ENCODE measurements at places on chromosomes 16 and 17.
A peak's percentile ranks its signal among the peaks of the same experiment; 100 is the strongest.

DNA sequence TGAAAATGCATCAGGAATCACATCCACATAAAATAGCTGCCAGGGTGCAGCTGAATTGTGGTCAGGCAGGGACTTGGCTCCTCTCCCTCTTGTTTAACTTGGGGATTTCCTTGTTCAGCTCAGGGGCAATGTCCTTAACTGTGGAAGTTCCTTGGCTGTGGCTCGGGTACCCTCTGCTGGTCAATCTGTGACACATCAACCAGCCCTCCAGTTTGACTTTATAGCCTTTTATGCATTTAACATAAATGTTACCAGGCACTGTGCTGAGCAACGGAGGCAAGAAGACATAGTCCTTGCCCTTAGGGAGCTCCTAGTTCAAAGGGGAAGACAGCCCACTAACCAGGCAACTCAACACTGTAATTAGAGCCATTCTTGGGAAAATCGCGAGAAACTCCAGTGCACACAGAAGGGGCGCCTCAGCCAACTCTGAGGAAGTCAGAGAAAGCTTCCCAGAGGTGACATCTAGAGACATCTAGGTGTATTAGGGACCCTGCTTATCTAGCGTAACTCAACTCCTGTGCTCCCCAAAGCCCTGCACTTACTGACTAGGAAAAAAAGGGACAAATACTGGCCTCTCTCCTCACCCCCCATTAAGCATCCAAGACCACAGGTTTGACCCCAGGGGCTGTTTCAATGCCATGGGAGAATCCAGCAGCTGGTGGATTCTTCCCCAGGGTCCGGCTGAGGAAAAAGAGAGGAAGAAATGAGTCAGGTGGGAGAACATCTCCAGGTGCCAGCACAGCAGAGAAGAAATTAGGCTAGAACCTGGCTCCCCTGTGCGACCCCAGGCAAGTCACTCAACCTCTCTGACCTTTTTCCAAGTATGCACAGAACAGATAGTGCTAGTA, 17.3 kb upstream of the EEF2K start:
- peak; percentile 85 for DNase-seq

GRCh38 chr17:48597778-48598631, 4.4 kb upstream of the HOXB5 start:
- no peak for DNase-seq

GRCh38 chr16:66188917-66189725, 177.4 kb upstream of the CDH5 start:
- DNase-seq = no peak

GRCh38 chr16:50282010-50282538, 15.7 kb downstream of the ADCY7 start:
- no peak for DNase-seq

DNA sequence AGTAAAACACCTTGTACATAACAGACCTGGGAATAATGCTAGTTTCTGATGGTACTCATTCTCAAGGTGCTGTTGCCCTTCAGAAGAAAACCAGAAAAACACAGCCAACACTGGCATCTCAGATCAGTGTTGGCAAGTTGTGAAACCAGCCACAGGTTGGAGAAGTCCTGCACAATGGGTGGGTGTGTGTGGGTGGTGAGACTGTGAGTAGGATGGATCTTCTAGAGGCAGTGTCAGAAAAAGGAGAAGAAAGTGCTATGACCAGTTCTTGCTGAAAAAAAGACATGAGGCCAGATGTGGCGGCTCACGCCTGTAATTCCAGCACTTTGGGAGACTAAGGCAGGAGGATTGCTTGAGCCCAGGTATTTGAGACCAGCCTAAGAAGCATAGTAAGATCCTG, 35.2 kb upstream of the SMIM36 start:
- no peak for DNase-seq

DNA sequence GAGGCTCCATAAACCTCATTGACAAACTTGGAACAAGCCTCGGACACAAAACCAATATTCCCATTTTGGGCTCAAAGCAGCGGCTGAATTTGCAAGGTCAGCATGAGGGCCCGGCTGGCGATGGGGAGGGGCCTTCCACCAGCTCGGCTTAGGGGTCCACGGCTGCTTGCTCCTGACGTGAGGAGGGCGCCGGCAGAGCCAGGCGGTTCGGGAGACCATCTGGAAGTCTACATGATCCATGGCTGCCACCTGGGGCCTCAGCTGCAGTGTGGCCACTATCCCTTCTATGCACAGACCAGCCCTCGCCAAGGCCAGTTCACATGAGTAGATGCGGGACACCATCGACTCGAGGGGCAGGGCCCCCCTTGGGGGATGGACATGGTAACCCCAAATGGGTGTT, 39.1 kb downstream of the NDEL1 start:
- DNase-seq = no peak

DNA sequence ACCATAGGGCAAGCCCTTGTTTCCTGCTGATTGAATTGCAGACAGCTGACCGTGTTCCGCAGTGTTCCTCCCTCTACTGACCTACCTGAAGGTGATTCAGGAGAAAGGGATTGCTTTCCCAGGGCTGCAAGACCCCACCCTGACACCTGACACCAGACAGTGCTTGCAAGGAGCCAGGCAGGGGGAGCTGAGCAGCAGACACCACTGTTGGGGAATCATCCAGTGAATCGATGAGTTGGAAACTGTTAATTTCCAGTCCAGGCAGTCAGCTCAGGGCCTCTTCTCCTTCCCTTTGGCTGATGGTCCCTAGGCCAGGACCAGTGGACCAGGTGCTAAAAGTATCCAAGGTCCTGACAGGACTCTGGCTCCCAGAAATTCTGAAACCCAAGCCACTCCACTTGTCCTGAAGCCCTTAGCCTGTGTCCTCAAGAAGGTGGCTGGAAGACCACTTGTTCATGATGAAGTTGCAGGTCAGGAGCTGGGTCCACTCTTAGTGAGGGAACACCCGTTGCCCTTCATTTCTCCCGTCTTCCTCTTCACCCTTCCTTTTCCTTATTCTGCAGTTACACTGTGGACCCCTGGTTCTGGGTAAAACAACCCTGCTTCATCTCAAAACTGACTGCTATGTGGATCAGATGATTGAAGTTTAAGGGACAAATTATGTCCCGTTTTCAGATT, 9.5 kb upstream of the UNK start:
- no peak for DNase-seq

GRCh38 chr17:45423304-45423974, 9.2 kb downstream of the ARHGAP27 start:
- no peak for DNase-seq

DNA sequence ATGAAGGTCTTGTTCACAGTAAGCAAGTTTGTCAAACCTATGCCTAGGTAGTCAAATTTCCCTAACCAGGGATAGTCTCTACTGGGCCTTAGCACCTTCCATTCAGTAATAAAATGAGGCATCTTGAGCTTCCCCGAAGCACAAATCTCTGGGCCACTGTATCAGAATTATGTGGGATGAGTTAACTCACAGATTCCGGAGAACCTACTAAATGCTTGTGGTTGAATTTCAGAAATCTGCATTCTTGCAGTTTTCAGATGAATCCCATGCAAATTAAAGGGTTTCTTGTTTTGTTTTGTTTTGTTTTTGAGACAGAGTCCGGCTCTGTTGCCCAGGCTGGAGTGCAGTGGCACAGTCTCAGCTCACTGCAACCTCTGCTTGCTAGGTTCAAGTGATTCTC, 478.8 kb upstream of the HSBP1 start:
- no peak for DNase-seq

DNA sequence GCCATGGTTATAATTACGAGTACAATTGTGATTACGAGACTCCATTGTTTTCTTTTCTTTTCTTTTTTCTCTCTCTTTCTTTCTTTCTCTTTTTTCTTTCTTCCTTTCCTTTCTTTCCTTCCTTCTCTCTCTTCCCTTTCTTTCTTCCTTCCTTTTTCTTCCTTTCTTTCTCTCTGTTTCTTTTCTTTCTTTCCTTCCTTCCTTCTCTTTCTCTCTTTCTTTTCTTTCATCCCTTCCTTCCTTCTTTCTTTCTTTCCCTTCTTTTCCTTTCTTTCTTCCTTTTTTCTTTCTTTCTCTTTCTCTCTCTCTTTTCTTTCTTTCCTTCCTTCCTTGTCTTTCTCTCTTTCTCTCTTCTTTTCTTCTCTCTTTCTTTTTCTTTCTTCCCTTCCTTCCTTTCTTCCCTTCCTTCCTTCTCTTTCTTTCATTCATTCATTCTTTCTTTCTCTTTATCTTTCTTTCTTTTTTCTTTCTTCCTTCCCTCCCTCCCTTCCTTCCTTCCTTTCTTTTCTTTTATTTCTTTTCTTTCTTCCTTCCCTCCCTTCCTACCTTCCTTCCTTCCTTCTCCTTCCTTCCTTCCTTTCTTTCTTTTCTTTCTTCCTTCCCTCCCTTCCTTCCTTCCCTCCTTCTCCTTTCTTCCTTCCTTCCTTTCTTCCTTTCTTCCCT, 14.1 kb upstream of the NTN1 start:
- DNase-seq = no peak

DNA sequence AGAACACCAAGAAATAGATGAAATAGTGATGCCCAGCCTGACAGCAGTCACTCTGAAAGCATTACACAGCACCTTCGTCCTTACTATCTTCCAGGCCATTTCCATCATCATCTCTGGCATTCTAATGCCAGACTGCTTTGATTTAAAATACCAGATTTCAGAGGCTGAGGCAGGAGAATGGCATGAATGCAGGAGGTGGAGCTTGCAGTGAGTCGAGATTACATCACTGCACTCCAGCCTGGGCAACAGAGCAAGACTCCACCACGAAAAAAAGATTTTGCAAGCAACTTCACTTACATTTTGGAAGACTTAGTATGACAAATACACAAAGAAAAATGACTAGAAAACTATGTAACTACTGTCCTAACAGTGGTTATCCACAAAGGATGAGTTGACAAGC, 244.0 kb downstream of the CPPED1 start:
- no peak for DNase-seq

DNA sequence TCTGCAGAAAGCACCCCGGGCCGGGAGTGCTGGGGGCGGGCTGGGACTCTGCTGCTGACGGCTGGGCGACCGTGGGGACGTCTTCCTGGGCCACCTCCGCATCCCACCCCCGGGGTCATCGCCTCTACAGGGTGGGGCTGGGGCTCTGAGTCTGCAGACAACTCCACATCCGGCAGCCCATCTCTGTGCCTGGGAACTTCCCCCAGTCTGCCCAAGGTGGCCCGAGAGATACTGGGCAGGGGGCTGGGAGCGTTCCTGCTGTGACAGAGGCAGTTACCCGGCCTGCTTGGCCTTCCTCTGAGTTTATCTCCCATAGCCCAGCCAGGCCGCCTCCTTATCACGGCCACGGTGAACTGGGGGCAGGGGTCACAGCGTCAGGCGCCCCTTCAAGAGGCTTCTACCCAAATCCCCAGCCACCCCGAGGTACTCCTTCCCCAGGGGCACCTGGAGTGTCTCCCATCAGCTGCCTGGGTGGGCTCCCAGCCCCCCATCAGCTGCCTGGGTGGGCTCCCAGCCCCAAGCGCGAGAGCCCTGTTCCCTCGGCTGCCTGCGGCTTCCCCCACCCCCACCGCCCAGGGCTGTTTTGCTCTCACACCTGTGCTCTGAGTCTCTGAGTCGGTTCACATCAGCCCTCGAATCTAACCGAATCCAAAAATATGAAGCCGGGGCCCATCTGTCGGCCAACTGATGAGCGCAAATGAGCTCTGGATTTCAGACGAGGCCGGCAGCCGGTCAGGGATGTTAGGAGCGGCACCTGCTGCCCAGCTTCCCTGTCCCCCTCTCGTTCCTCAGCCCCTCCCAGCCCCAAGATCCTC, 15.6 kb upstream of the CBFA2T3 start:
- DNase-seq = no peak

- no peak for DNase-seq
These were observed 6.0 kb downstream of the SNN start for GRCh38 chr16:11674001-11674817.

GRCh38 chr17:66570447-66571195, 264.3 kb upstream of the CACNG5 start:
- DNase-seq = no peak

- DNase-seq = no peak
These were observed 60.3 kb downstream of the RMI2 start for GRCh38 chr16:11405331-11406176.

GRCh38 chr17:15261258-15261801, 3.8 kb downstream of the PMP22 start:
- no peak for DNase-seq

GRCh38 chr16:58114827-58115825, 14.1 kb downstream of the CFAP20 start:
- DNase-seq = no peak

- no peak for DNase-seq
These were observed 1.8 kb downstream of the MAP3K14 start for GRCh38 chr17:45314741-45315647.

DNA sequence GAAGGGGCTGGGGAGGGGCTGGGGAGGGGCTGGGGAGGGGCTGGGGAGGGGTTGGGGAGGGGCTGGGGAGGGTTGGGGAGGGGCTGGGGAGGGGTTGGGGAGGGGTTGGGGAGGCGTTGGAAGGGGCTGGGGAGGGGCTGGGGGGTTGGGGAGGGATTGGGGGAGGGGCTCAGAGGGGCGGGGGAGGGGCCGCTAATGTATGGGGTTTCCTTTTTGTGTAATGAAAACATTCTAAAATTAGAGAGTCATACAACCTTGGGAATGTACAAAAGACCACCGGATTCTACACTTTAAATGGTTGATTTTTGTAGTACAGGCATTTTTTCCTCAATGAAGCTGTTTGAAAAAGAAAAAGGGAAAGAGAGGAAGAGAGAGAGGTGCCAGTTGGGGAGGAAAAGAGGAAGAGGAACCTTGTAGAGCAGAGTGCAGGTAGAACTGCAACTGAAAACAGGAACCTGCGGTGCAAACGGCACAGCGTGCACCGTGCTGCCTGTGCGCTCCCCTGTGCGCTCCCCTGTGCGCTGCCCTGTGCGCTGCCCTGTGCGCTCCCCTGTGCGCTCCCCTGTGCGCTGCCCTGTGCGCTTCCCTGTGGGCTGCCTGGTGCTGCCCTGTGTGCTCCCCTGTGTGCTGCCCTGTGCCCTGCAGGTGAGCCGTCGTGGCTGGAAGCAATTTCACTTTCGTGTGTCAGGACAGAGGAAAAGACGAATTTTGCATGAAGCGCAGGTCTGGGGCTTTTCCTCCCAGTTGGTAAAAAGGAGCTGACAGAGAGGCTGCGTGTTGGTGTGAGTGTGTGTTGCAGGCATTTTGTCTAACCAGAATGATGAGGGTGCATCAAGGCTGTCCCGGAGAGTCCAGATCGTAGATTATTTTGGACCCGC, 40.8 kb downstream of the METRNL start:
- no peak for DNase-seq

GRCh38 chr17:75692976-75693375, 25.8 kb downstream of the SAP30BP start:
- DNase-seq = no peak

- no peak for DNase-seq
These were observed 29.0 kb upstream of the ASIC2 start for GRCh38 chr17:33322063-33322462.

GRCh38 chr16:64585367-64585766, 536.5 kb downstream of the CDH11 start:
- DNase-seq = no peak

DNA sequence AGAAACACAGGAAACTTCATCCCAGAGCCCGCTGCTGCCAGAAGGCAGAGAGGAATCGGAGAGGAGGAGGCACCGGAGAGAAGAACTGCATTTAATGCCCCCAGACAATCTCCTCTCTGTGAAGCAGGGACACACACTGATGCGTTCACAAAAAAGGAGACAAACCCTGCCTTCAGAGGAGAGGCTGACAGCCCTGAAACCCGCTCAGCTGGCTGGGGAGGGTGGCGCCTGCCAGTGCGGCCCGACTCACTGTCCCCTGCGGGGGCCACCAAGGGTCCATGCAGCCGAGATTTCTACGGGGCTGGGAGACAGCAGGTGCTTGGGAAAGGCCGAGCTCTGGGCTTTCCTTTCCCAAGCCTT, 21.9 kb upstream of the CACNG1 start:
- no peak for DNase-seq
